Effector CD4-positive, alpha-beta T cell (primary cell): ENCODE measurements at places on chromosomes 1 and 21.

GRCh38 chr1:181588631-181589030, 105.3 kb downstream of the CACNA1E start:
- DNase-seq = no peak

- DNase-seq = no peak
Observed at GRCh38 chr1:227299241-227299627, 19.1 kb downstream of the CDC42BPA start.

- no peak for DNase-seq
Observed at GRCh38 chr21:46092811-46093667, 4.9 kb upstream of the COL6A2 start.

DNA sequence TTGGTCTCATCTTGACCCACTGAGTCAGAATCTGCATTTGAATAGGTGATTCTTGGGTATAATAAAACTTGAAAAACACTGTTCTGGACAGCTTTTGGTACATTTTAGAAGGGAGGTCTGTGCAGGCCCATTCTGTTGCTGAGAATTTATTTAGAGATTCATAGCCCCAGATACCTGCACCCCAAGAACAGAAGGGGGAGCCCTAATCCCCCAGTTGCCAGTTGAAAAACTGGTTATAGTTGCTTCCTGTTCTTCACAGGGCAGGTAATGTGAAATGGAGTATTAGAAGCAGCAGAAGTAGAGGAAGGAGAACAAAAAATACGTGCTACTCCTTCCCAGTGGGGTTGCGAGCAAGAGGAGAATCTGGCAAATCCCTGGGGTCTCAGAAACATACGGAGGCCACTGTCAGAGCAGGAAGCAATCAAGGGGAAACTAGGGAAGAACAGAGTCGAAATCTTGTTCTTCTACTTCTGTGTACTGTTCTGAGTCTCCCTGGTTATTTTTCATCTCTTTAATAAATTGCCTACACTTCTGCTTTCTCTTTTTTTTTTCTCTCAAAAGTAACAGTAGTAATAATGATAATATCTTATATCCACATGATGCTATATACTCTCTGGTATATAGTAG, 4.6 kb upstream of the CLCA2 start:
- DNase-seq = no peak

GRCh38 chr1:119139857-119140176, 636 bp downstream of the WARS2 start:
- no peak for DNase-seq

DNA sequence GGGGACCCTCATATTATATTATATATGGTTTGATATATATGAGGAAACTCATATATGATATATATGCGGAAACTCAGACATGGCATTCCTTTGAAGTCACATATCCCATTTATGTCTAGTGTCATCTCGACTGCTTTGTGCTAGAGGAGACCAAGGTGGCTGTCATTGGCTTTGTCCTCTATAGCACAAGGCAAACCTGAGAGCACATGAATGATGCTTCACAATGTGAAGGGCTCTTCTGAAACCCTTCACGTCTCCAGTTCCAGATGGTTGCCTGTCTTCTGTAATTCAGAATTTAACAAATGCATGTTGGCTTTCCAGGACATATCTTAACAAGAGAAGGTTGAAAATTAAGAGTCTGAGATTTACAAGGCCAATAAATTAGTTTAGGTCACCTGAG, 303.6 kb downstream of the BARHL2 start:
- no peak for DNase-seq
